ENCODE measurements at places on chromosomes 2 and 18.

- no peak for DNase-seq
These were observed 59.1 kb downstream of the COA5 start for GRCh38 chr2:98548920-98549818.

DNA sequence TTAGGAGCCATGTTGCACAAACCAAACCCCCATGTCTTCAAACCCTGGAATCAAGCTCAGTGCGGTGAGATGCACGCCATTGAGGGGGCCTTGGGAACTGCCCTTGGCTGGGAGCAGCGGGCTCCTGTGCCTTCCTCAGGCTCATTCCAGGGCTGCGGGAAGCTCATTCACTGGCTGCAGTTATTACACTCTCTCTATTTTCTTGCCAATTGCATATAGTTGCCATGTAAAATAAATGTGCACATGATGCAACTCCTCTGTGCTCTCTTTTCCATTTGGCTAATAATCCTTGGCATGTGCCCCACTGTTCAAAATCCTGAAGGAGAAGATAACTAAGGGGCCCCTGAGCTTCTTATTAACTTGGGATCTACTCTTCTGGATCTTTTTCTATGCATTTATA is 74.7 kb downstream of the KCTD1 start:
- DNase-seq, result no peak

GRCh38 chr2:237530472-237531433 is 35.6 kb upstream of the PRLH start:
- DNase-seq, result no peak

DNA sequence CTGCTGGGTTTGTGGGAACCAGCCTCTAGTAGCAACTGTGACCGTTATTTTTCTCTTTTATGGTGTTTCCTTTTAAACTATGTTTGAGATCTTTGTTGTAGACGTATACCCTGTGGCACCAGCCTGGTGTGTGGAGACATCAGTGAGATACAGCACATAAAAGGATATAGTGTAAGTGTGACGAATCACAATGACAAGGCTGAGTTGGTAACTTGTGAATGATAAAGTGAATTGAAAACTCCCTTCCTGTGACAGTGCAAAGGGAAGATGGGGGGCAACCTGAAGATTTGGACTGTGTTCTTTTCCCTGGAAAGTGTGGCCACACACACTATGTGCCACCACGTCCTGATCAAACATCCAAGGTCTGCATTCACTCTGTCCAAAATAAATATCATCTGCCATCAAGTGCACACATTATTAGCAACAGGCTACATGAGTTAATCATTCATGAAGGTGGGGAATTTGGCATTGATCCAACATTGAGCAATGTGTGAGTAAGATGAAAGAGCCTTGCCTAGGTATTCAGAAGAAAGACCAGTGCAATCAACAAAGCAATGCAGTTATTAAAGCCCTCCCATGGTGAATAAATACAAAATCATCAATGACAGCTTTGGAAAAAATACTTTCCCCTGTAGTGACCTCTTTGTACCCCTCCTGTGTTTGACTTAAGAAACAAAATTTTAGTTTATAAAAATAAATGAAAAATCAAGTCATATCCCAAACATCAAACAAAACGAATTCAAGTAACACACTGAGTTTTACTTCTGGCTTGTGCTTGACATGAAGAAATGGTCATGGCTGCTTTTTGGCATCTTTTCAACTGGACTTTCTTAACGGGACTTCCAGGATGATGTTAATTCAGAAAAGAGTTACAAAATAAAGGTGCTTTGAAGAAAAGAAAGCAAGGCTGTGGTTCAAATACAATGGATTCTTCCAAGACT is 1280.5 kb upstream of the ZEB2 start:
- no peak for DNase-seq

GRCh38 chr18:62206593-62206992 is 19.5 kb downstream of the RELCH start:
- no peak for DNase-seq

GRCh38 chr2:86333378-86333777 is 4.0 kb downstream of the REEP1 start:
- no peak for DNase-seq

DNA sequence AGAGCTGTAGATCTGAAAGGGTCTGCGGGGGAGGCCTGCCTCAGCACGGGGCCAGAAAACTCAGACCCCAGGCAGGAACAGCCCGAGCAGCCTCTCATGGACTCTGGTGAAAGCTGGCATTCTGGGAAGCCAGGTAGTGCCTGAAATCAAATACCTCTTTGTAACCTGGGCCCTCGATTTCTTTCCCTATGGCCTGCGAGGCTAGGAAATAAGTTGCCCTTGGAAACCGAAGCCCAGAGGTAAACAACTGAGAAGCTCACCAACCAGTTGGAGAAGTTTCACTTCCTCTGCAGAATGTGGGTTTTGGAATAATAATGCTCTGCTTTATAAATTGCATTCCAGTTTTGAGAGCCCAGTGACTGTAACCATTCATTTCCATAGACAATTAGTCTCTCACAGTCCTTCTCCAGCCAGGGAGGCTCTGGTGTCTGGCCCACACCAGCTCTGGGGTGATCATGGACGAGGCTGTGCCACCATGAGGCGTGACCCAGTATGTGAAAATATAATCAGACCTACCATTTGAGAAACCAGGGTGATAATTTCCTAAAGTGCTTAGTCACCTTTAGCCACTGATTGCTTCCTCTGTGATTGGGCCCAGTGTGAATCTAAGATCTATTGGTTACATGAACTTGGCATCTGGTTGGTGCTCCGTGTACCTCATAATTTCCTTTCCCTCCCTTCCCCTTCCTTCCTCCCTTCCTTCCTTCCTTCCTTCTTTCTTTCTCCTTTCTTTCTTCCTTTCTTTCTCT is 133.1 kb upstream of the PELI1 start:
- DNase-seq, result no peak

DNA sequence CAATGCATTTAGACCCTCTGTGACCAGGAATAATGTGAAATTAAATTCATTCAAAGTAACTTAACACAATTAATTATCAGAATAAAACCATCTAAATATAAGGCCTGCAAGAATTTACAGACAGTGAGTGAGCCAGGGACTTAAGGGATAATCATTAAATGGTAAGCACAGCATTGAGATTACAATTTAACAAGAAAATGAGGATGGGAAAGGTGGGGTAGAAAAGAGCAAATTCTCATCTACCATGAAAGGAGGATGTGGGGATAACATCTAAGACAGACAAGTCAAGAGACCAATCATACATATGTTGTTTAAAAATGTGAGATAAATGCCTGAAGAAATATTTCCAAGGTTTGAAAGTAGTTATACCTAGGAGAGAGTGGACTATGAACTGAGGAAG is 259.3 kb upstream of the NT5C1B start:
- no peak for DNase-seq

DNA sequence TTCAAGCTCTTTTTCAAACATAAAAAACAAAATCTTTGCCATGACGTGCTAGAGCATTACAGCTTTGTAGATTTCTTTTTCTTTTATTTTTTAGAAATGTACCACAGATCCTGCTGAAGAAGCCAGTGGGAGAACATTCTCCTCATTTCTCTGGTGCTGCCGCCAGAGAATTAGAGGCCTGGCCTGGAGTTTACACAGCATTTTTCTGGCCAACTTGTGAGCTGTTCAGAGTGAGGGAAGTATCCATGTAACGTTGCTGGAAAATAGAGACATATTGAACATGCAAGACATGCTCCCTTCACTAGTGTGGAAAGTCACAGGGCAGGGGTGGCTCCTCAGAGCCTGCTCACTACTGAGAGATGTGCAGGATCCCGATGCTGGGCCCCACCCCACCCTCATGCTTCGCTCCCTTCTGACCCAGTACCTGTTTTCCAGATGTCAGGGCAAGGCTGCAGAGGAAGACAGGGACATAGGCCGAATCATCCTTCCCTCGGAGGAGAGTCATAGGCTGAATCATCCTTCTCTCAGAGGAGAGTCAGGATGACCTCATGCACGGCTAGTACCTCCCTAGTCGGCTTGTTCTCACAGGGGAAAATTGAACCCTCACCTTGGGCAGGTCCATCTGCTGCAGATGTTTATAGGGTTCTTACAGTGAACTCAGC is 298.5 kb downstream of the INSIG2 start:
- DNase-seq, result no peak

GRCh38 chr2:199704358-199705238 is 146.4 kb downstream of the FTCDNL1 start:
- no peak for DNase-seq

GRCh38 chr18:51149670-51150069 is 47.8 kb downstream of the MEX3C start:
- DNase-seq, result no peak

DNA sequence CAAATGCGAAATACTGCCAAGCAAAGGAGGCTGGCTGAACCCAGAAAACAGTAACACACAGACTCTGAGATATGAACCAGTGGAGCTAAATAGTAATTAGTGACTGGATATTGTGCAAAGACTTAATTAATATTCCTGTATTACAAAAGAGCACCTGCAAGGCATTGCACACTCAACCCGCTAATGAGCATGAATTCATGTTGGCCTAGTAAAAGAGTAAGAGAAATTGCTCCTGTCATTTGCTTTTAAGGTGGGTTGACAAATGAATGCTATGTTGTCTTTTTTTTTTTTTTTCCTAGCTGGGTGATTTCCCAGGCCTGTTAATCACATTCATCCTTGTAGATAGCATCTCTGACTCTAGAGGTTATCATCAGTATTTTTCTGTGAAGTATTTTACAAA is 87.0 kb upstream of the CERS6 start:
- no peak for DNase-seq

DNA sequence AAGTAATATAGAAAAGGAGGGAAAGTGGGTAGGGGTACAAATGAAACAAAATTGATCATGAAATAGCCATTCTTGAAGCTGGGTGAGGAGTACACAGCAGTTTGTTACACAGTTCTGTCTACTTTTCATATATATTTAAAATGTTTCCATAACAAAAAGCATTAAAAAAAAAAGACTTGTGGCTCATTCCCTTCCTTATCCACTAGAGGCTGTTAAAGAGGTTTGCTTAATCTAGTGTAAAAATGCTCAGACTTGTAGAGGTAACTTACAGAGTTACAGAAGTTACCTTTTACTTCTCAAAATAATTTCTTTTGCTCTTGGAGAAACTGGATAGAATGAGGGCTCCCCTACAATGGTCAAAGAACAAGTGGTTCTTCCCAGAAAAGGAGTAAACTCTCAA is 8.1 kb upstream of the WIPF1 start:
- no peak for DNase-seq

GRCh38 chr2:96856776-96857666 is 795 bp downstream of the ANKRD39 start:
- DNase-seq, result no peak

DNA sequence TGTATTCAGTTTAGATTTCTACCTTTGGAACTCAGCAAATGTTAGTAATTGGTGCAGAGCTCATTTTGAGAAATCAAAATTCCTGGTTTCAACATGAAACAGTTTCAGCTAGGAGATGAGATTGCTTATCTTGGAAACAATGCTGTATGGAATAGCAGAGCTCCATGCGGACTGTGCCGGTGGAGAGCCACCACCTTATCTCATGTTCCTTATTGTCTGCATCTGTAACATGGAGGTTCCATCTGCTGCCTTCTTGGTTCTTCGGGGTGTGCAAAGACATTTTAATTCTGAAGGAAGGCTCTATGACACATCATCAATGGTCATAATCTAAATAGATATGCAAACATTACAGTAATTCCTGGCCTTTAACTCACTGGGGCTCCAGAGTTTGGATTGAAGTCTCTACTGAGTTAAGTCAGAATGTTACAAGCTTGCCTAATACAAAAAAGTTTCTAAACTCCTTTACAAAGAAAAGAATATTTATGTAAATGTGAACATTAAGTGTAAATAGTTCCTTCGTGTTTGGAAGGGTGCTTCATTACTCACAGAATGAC is 65.3 kb downstream of the PRKRA start:
- DNase-seq, result no peak

- DNase-seq, result no peak
These were observed 51.0 kb downstream of the FAM168B start for GRCh38 chr2:131042148-131042775.

DNA sequence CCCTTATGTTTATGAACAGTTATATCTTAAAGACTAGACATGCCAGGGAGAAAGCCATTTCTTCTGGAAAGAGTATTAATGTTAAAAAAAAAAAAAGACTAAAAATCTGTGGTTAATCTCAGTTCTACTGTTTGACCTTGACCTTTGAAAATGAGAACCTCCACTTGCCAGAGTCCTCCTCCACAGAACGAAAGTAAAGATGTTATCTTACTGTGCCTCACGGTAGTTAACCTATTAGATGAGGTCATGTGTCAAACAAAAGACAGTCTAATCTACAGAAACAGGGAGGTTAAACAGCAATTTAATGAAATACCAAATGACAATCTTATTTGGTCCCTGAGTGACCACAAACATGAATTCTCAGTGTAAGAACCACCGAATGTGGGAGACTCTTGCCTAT is 51.2 kb downstream of the SLC14A2 start:
- no peak for DNase-seq

DNA sequence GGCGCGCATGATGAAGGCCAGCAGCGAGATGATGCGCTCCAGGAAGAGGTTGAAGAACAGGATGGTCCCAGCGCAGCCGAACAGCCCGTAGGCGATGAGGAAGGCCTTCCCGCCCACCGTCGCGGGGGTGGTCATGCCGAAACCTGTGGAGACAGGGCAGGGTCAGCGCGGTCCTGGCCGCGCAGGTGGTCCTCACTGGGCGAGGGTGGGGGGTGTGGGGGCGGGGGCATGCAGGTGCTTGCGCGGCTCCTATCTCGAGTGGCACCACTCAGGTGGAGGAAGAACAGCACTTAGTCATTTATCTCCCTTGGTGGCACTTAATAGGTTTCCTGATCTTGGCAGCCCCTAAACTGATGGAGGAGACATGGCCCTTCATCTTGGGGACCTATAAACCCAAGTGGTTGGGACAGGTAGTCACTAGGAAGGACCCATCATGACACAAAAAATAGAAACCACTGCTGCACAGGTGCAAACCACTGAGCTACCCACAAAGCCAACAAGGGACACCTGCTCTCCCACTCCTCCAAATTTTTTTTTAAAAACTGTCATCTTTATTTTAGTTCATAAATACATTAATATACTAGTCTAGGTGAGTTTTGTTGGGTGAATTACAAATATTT is 118.8 kb downstream of the MSH2 start:
- DNase-seq, result no peak

Measured in left renal pelvis (tissue), 4 donors.